Fibroblast of the aortic adventitia (primary cell): ENCODE measurements at places on chromosomes 4 and X.

- no peak for DNase-seq
Observed at GRCh38 chr4:171785388-171785787, 27.8 kb upstream of the GALNTL6 start.

GRCh38 chr4:93760284-93760683, 68.3 kb upstream of the ATOH1 start:
- no peak for DNase-seq

- no peak for DNase-seq
Observed at GRCh38 chrX:120334151-120334550, 22.9 kb upstream of the TMEM255A start.

DNA sequence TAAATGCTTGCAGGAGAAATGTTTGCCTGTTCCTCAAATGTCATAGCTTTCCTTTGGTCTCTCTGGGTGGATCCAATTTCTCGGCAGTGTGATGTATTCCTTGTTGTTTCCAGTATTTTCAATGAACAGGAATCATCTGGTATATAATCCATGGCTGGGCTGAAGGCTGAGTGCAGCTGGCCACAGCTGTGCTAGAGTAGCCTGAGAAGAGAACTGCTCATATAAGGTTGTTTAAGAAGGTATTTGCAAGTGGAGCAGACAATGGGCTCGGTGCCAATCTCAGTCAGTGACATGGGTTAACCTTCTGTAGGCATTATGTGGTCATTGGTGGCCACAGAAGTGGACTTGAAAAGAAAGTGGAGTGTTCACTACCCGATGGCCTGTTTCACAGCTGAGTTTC, 390.3 kb downstream of the SPRY1 start:
- DNase-seq, result peak; percentile 51

DNA sequence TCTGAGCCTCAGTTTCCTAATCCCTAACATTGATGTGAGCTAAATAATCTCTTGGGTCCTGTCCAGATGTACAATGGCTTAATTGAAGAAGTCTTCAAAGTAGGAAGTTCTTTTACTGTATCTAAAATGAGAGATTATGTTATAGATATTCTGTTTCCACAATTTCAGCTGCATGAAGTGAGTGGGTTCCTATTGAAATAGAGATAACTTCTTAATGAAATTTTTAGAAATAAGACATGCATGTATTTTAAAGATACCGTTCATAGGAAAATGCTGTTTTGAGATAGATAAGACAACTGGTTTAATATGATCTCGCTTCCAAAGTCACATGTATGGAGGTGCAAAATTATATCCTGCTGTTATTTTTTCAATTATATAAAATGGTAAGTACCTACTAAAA, 71.9 kb downstream of the CLDN22 start:
- DNase-seq, result no peak

- no peak for DNase-seq
Observed at GRCh38 chr4:85210353-85210752, 243.9 kb upstream of the WDFY3 start.

- DNase-seq, result peak; percentile 72
Observed at GRCh38 chr4:92969650-92970379, 666.0 kb downstream of the GRID2 start.

DNA sequence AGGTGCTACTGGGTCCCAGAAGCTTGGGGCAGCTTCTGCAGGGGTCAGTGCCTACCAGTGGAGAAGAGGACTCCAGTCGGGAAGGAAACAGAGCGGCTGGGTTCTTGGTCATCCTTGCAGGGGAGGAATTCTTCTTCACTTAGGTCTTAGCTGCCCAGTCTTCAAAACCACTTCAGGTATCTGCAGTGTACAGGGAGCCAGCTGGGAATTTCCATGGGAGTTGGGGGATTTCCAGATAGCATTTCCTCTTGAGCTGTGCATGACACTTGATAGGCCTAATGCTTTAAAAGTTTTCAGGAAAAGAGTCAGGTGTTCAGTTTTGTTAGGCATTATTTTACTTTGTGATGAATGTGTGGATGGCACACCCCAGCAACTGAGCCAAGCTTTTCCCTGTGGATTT, 58.1 kb upstream of the ENPP6 start:
- no peak for DNase-seq

- DNase-seq, result no peak
Observed at GRCh38 chr4:148425327-148426110, 16.7 kb downstream of the NR3C2 start.

- DNase-seq, result no peak
Observed at GRCh38 chr4:86279293-86279960, 80.4 kb downstream of the MAPK10 start.

GRCh38 chr4:16884673-16885460, 13.6 kb downstream of the LDB2 start:
- DNase-seq, result no peak

DNA sequence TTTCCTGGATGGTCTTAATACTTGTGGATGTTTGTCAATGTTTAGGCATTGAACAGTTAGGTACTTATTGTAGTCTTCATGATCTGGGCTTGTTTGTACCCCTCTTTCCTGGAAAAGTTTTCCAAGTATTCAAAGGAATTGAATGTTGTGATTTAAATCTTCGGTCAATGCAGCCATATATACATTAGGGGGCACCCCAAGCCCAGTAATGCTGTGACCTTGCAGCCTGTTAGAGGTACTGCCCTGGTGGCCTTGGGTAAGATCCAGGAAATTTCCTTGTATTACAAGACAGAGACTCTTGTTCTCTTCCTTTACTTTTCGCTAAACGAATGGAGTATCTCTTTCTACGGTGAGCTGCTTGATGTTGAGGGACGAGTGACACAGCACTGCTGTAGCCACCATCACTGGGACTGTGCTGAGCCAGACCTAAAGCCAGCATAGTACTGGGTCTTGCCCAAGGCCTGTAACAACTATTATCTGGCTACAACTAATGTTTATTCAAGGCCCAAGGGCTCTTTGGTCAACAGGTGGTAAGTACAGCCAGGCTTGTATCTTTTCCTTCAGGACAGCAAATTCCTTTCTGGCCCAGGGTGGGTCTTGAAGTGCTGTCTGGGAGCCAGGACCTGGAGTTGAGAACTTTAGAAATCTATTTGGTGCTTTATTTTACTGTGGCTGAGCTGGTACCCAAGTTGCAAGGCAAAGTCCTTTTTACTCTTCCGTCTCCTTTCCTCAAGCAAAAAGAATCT, 118.3 kb upstream of the ATOH1 start:
- no peak for DNase-seq

DNA sequence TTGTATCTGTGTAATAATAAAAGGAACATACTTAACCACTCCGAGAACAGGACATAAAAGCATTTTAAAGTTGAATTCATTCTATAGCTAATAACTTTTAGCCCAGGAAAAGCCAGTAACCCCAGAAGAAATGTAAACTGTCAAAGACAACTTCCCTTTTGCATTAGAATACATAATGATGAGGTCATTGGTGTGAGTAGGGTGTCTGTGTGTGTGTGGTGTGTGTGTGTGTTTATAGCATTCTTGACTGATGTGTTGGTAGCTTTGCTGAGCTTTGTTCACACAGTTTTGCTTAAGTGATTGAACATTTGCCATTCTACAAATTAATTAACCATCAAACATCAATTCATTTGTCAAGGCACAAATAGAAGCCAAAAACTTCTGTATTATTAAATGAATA, 559.6 kb downstream of the ARAP2 start:
- DNase-seq, result no peak

- peak; percentile 77 for DNase-seq
Observed at GRCh38 chr4:185874516-185875230, 62.7 kb upstream of the SORBS2 start.

- DNase-seq, result no peak
Observed at GRCh38 chr4:15983610-15984009, 20.6 kb upstream of the FGFBP2 start.

DNA sequence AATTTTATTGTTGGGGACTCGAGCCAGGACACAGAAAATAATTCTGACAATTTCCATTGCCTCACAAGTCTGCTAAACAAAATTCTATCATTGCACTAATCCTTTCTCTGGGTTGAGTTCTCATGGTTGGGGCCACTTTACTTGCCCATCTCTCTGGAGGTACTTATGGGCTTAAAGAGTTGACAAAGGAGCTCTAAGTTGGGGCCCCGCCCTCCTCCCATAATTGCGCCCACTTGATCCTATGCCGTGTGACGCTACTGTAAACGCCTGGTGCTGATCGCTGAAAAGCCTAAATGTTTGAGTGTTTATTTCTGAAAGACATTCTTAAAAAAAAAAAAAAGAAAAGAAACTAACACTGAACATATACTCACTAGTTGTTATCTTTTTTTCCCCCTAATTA, 103.0 kb downstream of the TENM3 start:
- no peak for DNase-seq

DNA sequence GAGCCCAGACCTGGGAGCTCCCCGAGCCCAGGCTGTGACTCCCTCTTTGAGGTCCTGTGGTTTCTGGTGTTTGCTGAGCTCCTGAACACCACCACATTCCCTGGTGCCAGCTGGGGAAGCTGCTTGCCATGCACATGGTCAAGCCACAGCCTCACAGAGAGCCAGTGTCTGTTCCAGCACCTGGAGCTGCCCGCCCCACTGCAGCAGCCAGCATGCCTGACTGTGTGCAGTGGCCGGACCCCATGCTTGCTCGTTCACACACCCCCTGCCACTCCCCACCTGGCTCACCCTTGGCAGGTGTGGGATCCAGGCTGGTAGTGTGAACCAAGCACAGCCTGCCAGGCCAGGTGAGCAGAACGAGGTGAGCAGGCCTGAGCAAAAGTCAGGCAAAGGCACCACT, 95.6 kb upstream of the FAM9C start:
- DNase-seq, result no peak

DNA sequence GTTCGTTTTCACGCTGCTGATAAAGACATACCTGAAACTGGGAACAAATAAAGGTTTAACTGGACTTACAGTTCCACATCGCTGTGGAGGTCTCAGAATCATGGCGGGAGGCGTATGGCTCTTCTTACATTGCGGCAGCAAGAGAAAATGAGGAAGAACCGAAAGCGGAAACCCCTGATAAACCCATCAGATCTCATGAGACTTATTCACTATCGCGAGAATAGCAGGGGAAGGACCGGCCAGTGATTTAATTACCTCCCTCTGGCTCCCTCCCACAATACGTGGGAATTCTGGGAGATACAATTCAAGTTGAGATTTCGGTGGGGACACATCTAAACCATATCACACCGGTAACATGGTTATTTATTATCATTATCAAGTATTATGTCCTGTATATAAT, 2204.5 kb downstream of the ARAP2 start:
- DNase-seq, result no peak

- DNase-seq, result peak; percentile 20
Observed at GRCh38 chr4:110867981-110868720, 245.3 kb upstream of the PITX2 start.

DNA sequence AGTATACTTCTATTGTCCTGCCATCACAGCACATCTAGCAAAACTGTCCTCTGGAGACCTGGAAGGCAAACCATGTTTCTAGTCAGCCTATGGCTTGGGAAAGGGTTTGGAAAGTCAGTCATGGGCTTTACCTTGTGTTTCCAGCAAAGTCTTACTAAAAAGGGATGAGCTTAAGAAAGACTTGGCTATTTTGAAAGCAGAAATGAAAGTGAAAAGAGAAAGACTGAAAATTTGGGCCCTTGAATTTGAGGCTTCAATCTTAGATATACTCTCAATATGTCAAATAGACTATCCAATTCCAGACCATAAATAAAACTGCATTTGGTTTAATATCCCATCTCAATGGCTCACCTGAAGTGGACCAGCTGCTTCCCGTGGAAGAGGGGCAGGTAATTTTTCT, 127.9 kb downstream of the ZNF330 start:
- DNase-seq, result no peak

DNA sequence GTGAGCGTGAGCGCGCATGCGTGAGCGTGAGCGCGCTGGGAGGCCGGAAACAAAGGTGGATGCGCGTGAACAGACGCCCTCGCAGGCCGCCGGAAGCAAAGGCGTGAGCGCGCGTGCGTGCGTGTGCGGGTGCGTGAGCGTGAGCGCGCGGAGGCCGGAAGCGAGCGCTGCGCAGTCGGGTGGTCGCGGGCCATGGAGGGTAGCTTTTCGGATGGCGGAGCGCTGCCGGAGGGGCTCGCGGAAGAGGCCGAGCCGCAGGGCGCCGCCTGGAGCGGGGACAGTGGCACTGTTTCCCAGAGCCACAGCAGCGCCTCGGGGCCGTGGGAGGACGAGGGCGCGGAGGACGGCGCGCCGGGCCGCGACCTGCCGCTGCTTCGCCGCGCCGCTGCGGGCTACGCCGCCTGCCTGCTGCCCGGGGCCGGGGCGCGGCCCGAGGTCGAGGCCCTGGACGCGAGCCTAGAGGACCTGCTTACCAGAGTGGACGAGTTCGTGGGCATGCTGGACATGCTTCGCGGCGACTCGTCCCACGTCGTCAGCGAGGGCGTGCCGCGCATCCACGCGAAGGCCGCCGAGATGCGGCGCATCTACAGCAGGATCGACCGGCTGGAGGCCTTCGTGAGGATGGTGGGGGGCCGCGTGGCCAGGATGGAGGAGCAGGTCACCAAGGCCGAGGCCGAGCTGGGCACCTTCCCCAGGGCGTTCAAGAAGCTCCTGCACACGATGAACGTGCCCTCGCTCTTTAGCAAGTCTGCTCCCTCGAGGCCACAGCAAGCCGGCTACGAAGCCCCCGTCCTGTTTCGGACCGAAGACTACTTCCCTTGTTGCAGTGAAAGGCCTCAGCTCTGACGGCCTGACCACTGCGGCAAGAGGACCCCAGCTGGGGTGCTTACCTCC, at the start of gene BLOC1S4:
Gene BLOC1S4 (plus strand): TSS at position 157 of the 894 bp plus-strand sequence. CDS start 36 bp downstream, at position 193.
- peak; percentile 92 for DNase-seq

DNA sequence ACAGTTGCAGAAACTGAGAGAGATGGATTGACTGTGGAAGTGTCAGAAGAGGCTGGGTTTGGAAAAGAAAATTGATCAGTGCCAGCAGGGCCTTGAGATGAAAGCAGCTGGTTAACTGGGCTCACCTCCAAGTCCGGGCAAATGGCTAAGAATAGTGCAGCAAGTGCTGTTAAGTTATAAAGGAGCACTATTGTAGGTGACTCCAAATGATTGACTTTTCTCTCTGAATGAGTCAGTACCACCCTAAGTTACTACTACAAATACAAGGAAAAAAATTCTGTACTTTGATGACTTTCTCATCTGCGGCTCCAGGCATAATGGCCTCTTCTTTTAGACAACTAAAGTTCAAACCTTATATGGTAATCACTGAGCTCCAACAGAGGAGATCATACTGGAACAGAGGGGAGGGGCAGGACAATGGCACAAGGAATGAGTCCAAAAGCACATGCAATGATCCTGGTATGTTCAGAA, 733.4 kb upstream of the INTU start:
- DNase-seq, result peak; percentile 84

GRCh38 chr4:172393220-172393619, 580.0 kb downstream of the GALNTL6 start:
- no peak for DNase-seq

- DNase-seq, result no peak
Observed at GRCh38 chr4:53520116-53520515, 71.2 kb downstream of the LNX1 start.

DNA sequence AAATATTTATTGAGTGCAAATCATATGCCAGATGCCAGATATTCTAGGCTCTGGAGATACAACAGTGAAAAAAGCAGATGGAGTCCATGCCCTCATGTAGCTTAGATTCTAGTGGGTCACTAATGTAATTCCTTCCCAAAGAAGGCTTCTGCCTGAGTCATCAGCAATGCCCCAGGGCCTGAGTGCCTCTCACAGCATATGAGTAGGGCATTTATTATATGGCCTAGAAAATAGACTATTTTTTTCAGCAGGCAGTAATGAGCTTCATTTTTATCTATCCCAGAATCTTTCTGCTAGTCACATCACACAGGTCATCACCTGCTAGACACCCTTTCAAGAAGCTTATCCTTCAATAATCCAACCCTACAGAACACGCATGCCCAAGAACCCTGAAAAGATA, 22.3 kb downstream of the TMEM31 start:
- DNase-seq, result no peak

- no peak for DNase-seq
Observed at GRCh38 chrX:37867536-37868153, 20.3 kb upstream of the DYNLT3 start.

- DNase-seq, result no peak
Observed at GRCh38 chr4:40506492-40506891, 123.2 kb downstream of the RBM47 start.
